CD4-positive, alpha-beta T cell treated with Interleukin-15 for 4 hours (primary cell): ENCODE measurements at places on chromosomes 3 and 15.

GRCh38 chr3:45546716-45547701 lies 47.5 kb upstream of the LIMD1 start:
- no peak for DNase-seq

DNA sequence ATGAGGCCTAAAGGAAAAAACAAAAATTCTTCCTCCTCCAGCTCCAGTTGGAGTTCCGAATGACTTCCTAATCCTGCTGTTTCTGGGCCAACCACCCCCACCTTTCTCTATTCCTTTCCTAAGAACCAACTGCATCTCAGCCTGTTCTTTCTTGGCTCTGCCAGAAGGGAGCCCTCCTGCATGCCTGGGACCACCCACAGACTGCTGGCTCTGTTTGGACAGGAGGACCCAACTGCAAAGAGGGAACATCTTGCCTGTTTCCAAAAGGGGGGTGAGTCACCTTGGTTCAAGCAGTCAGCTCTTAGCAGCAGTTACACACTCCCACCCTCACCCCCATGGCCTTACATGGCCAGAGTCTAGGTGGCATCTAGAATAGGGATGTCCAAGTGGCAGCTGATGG lies 116.0 kb upstream of the PRICKLE2 start:
- no peak for DNase-seq

DNA sequence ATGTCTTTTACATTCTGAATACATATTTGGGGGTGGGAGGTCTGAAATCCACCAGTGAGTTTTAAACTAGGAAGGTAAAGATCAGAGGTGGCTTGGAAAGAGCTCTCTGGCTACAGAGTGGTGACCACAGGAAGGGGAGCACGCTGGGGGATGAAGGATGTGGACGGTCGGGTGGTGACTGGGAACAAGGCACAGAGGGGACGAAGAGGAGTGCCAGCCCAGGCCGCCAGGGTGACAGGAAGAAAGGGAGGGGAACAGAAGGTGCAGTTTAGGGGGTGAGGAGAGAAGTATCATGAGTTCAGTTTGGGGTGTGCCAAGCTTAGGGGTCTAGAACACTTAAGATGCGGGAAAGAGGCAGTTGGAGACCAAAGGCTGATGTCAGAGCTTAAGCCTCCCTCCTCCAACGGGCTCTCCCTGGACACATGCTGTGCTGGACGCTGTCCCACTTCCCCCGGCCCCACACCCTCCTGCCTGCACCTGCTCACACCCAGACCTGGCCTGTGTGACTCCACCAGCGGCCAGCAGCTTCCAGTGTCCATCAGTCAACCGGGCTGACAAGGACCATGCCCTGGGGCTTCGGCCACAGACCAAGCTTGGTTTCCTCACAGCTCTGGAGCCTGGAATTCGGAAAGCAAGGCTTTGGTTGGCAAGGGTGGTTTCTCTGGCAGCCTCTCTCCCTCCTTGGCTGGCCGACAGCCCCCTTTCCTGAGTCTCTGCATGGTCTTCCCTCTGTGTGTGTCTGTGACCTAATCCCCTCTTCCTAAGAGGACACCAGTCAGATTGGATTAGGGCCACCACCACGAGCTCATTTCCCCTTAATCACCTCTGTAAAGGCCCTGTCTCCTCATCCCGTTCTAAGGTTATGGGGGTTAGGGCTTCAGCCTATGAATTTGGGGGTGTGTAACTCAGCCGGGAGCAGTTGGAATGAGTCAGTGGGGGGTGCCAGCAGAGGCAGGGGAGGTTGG lies 120.4 kb upstream of the IQSEC1 start:
- no peak for DNase-seq

- DNase-seq, result no peak
Observed at GRCh38 chr3:162175878-162176277, 679.3 kb downstream of the OTOL1 start.

- no peak for DNase-seq
Observed at GRCh38 chr3:11591002-11591355, 52.7 kb downstream of the VGLL4 start.

GRCh38 chr3:188583341-188584161 lies 429.6 kb downstream of the LPP start:
- no peak for DNase-seq

DNA sequence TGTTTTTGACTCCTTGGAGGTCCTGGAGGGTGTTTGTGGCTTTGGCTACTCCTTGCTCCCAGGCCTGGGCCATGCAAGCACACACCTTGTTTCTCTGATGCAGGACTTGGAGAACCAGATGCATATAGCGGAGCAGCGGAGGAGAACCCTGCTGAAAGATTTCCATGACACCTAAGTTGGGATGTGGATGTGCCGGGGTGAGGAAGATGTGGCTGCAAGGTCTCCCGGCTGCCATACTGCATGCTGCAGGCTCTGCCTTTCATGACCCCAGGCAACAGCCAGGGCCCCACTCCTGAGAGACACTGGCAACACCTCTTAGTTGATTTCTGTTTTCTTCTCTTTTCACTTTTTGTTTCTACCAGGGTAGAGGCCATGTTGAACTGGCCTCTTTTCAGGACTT lies 6.9 kb upstream of the P4HTM start:
- DNase-seq, result no peak

DNA sequence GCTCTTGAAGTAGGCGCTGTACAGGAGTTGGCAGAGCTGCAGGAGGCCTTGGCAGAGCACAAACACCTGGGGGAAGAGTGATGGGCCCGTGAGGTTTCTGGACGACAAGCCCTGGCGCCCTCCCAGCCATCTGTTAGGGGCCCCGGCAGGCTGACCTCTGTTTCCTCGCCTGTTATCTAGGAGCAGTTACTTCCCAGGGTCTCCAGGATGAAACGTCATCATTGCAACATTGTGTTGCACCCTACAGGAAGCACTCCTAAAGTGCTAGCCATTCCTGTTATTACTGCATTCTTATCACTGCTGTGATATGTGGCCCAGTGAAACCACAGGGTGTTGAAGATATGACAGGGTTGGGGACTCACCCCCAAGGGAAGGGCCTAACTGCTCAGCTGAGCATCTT lies 50.2 kb downstream of the SLCO2A1 start:
- no peak for DNase-seq

- DNase-seq, result no peak
Observed at GRCh38 chr15:89406940-89407607, 72.5 kb upstream of the POLG start.

GRCh38 chr3:122661633-122662032 lies 19.0 kb upstream of the PARP14 start:
- peak; percentile 20 for DNase-seq

DNA sequence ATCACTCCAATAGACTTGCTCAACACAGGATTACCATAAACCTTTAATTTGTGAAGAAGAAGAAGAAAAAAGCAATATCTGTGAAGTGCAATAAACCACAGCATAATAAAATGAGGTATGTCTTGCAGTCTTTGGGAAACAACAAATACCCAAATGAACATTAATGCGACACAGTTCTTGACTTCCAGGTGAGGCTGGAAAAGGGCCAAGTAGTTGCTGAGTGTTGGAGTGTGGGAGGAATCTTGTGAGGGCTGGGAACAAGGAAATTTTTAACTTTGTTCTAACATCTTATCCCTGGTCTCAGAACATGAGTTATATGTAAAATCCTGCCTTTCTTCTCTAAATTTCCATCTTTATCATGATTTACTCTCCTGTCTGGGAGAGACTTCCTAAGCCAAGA lies 206.5 kb downstream of the DTWD1 start:
- DNase-seq, result no peak

- peak; percentile 71 for DNase-seq
Observed at GRCh38 chr3:152222327-152222726, 46.4 kb upstream of the MBNL1 start.

GRCh38 chr15:85813234-85813633 lies 18.5 kb upstream of the KLHL25 start:
- no peak for DNase-seq

GRCh38 chr3:192645437-192645836 lies 81.9 kb downstream of the FGF12 start:
- no peak for DNase-seq

DNA sequence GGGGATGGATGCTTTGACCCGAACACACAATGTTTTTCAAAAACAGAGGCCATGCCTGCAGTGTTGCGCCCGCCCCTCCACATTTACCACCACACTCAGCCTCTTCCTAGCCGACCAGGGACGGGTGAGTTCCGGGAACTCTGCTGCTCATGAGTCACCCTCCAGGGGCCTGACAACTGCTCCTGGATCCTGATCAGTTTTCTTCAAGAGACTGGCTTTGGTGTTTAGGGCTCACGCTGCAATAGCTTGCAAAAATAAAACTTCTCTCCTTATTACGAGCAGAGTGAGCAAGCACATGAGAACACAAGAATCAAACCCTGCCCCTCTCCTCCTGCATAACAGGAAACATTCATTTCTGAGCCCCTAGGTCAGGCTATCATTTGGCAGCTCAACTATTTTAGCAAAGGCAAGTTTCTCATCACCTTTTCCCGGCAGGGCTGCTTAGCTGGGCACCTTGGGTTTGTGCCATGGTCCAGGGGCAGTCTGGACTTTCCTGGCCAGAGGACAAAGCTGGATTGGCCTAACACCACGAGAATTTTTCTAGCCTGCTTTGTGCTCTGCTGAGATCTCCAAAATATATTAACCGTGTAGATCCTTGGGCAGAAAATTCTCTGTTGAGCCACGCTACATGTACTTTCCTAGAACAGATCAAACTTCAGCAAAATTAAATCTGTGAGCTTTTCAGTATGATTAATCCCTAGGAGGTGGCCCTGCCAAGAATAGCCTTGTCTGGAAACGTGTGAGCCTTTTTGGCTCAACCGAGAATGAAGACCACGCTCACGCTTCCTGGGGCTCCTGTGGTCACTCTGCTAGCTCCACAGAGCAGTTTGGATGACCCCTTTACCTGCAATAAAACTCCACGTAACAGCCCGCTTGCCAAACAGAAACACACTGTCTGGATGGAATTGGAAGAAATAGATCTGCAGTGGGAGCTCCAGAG lies 52.7 kb upstream of the SPATA12 start:
- DNase-seq, result no peak

GRCh38 chr15:74784426-74785193 lies 2.7 kb downstream of the CSK start:
- no peak for DNase-seq

DNA sequence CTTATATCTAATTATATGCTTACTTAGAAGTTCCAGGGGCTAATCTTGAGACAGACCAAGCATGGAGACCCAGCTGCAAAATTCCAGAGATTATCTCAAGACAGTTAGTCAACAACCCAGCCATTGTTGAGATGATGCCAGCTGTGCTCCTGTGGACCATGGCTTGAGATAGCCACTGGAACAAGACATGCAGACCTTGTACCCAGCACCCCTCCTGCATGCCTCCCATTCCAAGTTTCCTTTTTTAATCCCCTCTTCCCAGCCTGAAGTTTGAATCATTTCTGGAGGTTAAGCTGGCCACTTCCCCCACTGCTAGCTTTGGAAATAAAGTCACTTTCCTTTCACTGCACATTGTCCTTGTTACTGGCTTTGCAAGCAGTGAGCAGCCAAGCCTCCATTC lies 53.8 kb downstream of the IMPG2 start:
- DNase-seq, result no peak

DNA sequence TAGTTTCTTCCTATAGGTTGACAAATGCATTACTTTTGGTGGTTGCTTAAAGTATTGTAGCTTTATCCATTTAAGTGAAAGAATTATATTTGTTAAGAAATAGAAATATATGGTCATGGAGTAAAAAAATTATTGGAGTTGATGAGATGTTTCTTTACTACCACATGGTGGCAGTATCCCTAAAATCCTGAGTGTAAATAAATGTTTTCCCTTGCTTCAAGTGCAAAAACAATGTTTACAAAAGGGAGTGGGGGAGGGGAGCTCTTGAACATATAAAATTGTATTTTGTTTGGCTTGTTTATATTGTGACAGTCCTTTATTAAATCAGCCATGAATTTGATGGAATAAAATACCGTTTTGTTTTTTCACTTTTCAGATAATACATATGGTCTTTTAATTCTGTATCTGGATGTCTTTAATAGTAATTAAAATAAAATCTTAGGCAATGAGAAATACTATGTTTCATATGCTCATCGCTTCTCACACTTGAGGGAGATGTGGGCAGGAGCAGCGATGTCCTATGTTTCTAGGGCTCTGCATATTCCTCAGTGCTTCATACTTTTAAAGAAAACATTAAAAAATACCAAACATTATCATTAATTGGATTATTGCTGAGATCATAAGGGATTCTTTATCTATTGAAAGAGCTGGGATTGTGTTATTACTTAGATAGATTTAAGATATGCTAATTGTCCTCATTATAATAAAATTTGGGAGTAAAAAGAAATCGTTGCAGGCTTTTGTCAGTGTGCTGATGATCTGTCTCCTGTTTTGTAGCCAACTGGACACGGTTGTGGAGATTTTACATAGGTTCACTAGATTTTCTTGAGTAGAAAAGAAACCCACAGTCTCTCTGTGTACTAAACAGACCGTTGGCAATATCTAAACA lies 349.7 kb downstream of the TUSC7 start:
- DNase-seq, result no peak

GRCh38 chr3:101780661-101781060 lies 1.6 kb downstream of the NXPE3 start:
- no peak for DNase-seq

DNA sequence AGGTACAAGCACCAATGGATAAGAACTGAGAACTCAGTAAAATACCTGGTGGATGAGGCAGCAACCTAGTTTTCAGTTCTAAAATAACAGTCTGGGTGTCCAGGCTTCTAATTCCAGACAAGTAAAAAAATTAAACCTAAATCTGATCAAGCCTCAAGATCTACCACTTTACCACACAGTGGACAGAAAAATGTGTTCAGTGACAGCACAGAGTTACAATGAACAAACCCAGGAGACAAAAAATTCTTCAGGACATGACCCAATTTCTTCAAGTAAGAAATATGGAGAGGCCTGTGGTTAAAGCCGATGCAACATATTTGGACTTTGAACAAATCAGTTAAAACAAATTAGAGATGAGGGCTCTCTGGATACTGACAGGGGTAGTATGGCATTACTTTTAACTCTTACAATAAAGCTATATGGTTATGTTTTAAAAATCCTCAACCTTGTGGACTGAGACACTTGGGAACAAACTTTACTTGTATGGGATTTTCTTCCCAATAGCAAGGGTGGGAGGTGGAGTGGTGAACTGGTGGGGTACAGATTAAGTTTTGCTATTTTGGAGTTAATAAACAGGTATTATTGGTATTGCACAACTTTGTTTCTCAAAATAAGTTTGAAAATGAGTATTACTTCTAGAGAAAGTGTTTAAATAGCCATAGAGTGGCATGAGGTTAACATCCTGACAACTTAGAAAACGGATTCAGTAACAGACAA lies 14.2 kb downstream of the CCNL1 start:
- no peak for DNase-seq

- no peak for DNase-seq
Observed at GRCh38 chr3:108287146-108287545, 9.2 kb upstream of the HHLA2 start.

GRCh38 chr15:73286311-73286710 lies 82.4 kb downstream of the HCN4 start:
- DNase-seq, result no peak

GRCh38 chr3:132348531-132348930 lies 31.3 kb downstream of the ACP3 start:
- DNase-seq, result no peak

- DNase-seq, result no peak
Observed at GRCh38 chr3:171317171-171317570, 143.0 kb downstream of the TNIK start.

- DNase-seq, result no peak
Observed at GRCh38 chr15:38545179-38545578, 19.4 kb downstream of the RASGRP1 start.

- no peak for DNase-seq
Observed at GRCh38 chr3:131403216-131403895, 21.8 kb downstream of the NUDT16 start.
